Heart left ventricle (tissue), 16 donors: ENCODE measurements at places on chromosomes 4 and X.
A peak's percentile ranks its signal among the peaks of the same experiment; 100 is the strongest.

DNA sequence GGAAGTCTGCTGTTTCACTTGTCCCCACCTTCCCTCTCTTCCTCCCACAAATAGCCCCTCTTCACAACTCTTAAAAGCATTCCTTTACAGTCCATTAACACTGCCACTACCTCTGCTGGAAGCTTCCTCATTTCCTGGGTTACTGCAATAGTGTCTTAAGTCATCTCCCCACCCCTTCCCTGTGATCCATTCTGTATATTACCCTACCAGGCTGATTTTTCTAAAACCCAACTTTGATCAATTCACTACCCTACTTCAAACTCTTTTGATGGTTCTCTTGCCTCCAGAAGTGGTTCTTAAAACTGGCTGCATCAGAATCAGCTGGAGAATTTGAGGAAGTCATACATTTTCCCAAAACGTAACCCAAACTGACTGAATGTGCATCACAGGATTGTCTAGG is 8.8 kb upstream of the XIAP start:
- DNase-seq = no peak

DNA sequence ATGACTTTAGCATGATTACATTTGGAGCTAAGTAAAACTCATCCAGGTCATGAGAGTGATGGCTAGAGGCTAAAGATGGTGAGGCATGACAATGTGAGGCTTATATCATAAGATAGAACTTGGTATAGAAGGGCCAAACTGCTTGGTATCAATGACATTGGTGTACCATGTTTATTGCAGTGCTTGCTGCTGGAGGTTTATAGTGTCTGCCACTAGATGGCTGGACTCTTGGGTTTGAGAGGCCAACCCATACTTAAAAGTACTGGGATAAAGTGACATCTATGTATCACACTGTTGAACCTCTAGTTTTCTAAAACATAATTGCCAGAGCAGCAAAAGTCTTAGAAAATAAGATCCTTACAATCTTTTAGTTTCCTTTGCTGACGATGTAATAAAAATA is 83.0 kb upstream of the TACR3 start:
- DNase-seq = no peak

GRCh38 chr4:174156239-174156826 is 127.1 kb downstream of the FBXO8 start:
- DNase-seq = no peak

DNA sequence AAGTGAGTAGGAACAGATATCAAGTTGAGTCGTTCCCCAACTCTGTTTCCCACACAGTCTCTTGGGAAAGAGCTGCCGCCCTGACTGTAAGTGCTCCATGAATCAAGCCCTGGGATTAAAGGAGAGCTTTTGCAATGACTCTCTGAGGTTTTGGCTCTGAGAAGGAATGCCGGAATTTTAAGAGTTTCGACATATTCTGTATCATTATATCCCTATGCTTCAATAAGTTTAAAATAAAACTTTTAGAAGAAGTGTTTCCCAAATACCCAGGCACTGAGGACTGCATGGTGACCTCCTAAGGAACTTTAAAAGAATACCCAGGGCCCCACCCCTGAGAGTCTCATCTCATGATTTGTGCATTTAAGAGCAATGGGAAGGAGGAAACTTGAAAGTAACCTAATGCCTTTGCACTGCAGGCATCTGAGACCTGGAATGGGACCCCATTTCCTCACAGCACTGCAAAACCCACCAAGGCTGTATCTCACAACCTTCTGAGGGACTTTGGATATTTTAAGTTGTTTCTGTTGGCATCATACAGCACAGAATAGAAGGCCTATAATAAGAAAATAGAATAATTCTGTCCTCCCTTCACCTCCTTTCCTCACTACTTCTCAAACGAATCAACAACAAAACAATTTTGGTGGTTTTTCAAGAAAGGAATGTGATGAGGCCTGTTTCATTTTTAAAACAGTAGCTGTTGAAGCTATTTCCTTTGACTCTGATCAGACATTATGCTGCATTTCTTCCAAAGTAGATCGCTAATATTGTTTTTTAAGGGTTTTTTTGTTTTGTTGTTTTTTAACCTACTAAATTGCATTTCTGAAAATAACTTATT is 121.2 kb downstream of the GASK1B start:
- DNase-seq = peak; percentile 49

- DNase-seq = no peak
Measured at GRCh38 chrX:44842550-44843317, 1.1 kb upstream of the DUSP21 start.

- no peak for DNase-seq
Measured at GRCh38 chr4:128658214-128658631, 151.3 kb upstream of the JADE1 start.

DNA sequence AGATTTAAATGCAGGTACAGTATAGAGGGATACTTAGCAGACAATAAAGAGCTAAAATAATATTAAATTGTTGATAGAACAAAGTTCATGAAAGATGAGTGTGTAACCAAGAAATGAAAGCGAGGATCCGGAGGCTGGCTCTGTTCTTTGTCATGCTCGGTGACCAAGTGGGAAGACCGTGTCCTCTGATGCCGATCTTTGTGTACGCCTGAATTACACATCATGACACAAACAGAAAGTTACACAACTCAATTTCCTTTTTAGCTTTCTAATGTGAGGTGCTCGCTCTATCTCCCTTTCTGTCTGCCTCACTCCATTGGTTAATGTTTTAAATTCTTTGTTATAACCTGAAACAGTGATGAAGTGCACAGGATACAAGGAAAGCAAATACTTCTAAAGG is 114.8 kb upstream of the NEIL3 start:
- no peak for DNase-seq

- DNase-seq = no peak
Measured at GRCh38 chr4:138405934-138406567, 163.9 kb upstream of the SLC7A11 start.

- DNase-seq = peak; percentile 61
Measured at GRCh38 chr4:185865901-185866328, 53.9 kb upstream of the SORBS2 start.

DNA sequence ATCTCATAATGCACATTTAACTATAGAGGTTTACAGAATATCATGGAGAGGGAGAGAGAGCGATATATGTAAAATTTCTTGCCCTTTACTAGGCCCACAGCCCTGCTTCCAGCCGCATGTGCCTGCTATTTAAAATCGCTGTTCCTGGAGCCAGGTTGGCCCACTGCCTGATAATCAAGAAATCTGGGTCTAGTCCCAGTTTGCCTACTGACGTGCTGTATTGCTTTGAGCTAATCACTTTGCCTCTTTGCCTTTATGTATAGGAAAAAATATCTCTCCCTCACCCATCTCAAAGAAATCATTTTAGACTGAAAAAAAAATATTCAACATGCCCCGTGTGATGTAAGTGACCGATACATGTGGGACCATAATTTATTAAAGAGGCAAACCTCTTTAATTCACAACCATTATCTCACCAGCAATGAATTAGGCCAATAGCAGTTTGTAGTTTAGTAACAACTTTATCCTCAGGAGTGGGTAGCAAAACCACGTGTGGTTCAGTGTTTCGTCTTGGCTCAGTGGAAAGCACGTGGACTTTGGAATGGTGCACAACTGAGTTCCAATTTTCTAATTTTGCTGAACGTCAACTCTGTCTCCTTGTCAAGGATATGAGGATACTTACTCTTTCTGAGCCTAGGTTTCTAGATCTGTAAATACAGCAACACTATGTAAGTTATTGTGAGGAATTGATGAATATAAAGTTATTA is 62.6 kb downstream of the GRXCR1 start:
- DNase-seq = peak; percentile 33

GRCh38 chr4:175297965-175298565 is 379.9 kb downstream of the ADAM29 start:
- no peak for DNase-seq

DNA sequence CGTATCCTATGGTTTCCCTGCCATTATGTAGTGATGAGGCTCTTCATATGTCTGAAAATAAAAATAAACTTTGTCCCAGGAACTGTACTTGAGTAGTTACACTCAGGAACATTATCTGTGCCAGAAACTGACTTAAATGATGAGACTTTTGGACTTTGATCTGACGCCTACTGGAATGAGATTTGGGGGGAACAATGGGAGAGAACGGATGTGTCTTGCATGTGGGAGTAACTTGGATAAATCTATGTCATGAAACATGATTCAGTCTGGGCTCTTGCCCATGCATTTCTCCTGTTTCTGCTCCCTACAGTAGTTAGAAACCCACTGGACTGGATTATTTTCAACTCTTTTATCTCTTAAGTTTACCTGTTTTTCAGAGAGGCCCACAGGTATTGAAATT is 2351.4 kb downstream of the PCDH7 start:
- no peak for DNase-seq

- DNase-seq = no peak
Measured at GRCh38 chr4:115361781-115362180, 248.4 kb upstream of the NDST4 start.

GRCh38 chr4:4861390-4862018 is 2.0 kb downstream of the MSX1 start:
- DNase-seq = no peak

GRCh38 chr4:152359208-152360044 is 176.5 kb downstream of the FBXW7 start:
- no peak for DNase-seq

DNA sequence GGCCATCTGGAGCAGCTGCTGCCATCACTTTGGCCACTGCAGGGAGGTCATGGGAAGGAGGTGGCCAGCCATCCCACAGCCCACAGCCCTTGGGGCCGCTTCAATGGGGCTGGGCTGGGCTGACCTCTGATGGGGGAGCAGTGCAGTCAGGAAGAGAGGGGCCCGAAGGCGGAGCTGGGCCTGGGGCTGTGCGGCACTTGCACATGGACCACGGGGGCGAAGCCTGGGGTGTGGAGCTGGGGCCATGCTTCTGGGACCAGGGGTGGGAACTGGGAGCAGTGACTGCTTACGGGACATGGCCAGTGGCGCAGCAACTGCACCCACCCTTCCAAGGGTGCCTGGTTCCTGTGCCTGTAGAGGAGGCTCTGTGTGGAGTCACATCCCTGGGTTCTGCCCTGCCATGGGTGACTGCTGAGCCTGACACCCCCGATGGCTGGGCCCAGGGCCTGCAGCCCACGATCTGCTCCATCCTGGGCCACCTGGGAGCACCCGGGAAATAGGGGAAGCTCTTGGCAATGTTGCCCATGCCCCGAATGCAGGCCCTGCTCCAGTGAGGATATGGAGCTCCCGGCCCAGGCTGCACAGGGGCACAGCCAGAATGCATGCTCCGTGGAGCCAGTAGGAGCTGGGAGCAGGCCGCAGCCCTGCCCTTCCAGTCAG is 22.4 kb upstream of the SULT1B1 start:
- no peak for DNase-seq

DNA sequence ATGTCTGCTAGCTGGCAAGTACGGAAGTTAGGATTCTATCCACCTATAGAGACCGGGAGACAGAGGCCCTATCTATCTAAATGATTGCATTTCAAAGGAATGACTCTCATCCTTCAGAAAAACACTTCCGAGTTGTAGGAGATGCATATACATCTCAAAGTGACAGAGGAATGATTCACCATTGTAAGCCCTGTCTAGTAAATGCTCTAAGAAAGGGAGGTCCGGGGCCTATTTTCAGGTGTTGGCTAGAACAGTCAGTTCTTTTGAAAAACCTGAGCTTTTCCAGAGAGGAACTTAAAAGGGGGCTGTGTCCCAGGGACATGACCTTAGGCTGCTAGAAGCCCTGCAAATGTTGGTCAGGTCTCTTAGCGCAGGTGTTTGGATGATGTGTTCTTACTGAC is 262.9 kb upstream of the IL1RAPL1 start:
- DNase-seq = no peak

- DNase-seq = no peak
Measured at GRCh38 chrX:78957049-78957767, 12.0 kb downstream of the P2RY10 start.

DNA sequence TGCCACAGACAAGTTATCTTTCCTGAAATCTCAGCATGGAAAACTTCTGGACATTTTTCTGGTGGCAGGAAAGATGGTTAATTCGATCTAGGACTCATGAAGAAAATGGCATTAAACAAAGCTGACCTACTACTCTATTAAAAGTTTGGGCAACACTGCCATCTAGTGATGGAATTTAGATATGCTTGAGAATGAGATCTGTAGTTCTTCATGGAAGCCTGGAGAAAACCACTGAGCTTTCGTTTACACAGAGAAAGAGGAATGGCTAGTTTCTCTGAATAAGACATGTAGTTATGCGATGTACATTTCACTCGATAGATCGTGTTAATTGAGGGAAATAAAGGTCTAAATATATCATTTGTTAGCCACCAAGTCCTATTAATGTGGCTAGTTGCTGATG is 51.7 kb upstream of the CHRDL1 start:
- no peak for DNase-seq

DNA sequence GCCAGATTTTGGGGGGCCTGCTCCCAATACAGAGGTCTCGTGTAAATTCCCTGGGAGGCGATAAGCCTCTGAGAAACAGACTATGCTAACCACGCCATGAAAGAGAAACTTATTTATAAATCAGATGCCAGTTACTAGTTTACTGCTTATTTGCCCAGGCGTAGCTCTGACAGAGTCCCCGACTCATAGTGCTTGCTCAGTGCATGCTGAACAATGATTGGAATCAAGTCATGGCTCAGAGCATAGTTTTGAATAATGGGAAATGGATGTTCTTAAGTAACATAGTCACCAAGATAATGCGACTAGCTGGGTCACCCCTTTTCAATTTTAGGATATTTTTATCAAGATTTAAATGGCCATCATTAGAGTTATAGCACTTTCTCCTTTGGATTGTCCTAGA is 39.9 kb downstream of the HTT start:
- no peak for DNase-seq

DNA sequence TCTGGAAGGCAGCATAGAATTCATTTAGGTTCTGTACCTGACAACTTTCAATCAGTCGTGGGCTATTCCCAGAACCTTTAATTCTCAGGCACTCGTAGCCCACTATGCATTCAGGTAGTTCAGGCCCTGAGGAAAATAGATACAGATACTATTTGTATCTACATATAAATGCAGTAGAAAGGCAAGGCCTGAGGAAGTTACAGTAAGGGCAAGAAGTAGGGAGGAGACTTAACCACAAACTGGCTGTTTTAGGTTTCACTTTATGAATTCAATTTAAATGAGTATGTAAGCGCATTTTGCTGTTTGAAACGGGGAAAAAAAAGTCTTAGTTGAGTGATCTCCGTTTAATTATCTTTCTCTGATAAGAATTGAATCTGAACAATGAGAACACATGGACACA is 529.4 kb upstream of the ATOH1 start:
- no peak for DNase-seq
